Activated naive CD8-positive, alpha-beta T cell treated with anti-CD3 and anti-CD28 coated beads for 36 hours (primary cell): ENCODE measurements at places on chromosomes 2 and 18. TPM values are rescaled to one million over a fixed set of nuclear protein-coding genes. Genes with fewer than 3 reads are reported as not detected.

- DNase-seq: no peak
These were observed 70.4 kb upstream of the HDAC4 start for GRCh38 chr2:239471011-239471792.

- DNase-seq: no peak
These were observed 10.7 kb upstream of the DSG3 start for GRCh38 chr18:31436825-31437224.

DNA sequence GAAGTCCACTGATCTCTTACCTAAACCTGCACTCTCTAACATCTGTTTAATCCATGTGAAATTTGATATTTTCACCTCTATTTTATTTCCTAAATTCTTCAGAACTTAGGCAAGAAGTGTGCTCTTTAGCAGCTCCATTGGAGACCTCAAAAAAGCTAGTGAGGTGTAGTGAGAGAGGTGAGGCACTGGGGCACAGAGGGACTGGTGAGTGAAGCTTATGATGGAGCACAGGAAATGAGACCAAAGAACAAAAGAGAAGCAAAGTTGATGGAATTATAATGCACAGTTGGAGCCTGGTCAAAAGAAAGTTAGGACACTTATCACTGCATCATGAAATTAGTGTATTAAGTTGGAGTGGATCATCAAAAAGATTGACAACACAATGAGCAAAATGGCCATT lies 1050.7 kb upstream of the NRXN1 start:
- DNase-seq: no peak

DNA sequence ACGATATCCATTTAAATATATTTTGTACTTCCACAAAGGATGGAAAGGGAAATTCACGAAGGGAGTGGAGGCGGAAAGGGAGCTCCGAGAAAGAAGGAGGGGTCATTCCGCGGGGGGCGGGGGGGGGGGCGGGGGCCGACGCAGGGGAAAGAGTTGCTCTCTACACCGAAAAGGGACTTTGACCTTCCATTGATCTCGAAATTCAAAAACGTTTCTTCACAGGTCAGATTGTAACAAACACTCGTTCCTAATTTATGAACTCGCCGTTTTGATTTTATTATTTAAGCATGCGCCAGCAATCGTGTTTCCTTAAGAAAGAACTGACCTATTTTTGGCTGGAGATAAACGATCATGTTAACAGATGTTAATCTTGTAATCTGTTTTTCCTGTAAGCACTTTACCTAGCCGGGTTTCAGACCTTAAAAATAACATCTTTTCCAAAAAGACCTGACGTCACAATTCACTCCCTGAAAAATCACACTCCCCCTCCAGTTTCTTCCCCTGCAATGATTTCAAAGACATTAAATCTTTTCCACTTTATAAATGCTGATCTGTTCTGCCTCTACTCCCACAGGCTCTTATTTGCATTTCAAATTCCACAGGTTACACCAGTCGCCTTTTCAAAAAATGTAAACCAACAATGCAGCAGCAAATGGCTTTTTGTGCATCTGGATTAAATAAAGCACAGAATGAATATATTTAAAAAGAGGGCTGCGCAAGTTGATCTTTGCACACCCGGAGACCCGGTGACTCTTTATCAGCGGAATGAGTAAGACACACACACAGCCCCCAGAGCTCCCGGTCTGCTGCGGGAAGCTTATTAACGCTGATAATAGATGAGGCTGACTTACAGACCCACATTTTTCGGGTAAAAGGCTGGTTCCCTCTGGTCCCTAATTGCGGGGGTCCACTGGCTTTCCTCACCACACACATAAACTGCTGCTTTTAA lies 1.6 kb downstream of the ZNF516 start:
- DNase-seq: peak; percentile 17

DNA sequence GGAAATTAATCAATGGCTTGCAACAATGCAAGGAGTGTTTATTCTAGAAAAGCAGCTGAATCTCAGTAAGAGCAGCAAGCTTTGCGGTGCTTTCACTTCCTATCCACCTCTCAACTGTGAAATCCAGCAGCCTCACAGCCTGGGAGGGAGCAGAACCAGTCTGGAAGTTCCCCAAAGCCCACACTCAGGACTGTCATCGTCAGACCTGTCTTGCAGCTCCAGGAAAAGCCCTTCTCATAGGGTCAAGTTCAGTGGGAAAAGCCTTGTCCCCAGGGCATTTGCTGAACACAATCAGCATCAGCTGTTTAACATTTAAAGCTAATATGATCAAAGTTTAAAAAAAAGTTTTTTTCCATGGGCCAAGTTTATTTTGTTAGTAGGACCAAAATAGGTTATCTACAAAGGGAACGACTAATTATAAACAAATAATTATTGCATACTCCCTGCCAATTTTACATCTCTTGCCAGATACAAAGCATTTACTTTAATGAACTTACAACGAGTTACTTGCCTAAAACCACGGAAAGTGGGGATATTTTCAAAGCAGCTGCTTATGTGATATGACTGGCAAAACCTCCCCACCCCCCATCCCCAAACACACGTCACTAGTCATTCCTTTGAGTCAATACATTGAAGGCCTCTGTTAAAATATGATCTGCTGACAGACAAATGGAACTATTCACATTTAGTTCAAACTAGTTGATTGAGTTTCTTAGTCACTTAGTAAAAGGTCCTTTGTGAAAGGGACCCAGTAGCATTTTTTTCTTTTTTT lies 36.8 kb downstream of the PARD6G start:
- DNase-seq: no peak

- DNase-seq: no peak
These were observed 49.5 kb upstream of the MBP start for GRCh38 chr18:77181950-77182707.

- no peak for DNase-seq
These were observed 174.2 kb downstream of the SLC39A10 start for GRCh38 chr2:195830968-195831950.

GRCh38 chr2:165720511-165720910 lies 73.5 kb downstream of the GALNT3 start:
- DNase-seq: no peak

DNA sequence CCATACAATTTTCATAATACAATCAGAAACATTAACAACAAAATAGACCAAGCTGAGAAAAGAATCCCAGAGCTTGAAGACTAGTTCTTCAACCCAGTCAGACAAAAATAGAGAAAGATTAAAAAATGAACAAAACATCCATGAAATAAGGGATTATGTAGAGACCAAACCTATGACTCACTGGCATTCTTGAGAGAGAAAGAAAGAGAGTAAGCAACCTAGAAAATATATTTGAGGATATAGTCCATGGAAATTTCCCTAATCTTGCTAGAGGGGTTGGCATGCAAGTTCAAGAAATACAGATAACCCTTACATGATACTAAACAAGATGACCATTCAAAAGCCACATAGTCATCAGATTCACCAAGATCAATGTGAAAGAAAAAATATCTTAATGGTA lies 281.7 kb downstream of the CCDC85A start:
- DNase-seq: no peak

DNA sequence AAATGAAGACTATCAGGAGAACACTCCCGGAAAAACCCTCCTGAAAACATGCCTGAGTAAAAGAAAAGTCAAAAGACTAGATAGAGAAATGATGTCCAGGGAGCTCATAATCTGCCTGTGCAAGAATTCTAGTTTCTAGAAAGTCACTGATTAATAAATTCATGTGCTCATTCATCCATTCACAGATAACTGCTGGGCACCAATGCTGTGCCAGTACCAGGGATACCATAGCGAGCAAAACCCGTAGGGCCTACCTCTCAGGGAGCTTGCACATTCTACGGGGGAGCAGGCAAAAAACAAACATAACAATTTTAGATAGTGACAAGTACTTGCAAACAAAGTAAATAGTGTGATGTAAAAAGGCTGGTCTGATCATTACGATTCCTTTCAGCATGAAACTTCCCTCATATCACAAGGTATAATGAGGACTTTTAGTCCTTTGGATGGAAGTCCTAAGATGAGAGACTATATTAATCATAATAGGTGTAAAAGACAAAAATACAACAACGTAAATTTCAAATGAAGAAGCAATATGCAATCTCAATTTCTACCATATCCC lies 289.9 kb downstream of the AFF3 start:
- DNase-seq: no peak

GRCh38 chr2:174681099-174682006 lies 82.9 kb downstream of the CHRNA1 start:
- DNase-seq: no peak

GRCh38 chr2:130843321-130843985 lies 6.7 kb downstream of the ARHGEF4 start:
- DNase-seq: no peak

DNA sequence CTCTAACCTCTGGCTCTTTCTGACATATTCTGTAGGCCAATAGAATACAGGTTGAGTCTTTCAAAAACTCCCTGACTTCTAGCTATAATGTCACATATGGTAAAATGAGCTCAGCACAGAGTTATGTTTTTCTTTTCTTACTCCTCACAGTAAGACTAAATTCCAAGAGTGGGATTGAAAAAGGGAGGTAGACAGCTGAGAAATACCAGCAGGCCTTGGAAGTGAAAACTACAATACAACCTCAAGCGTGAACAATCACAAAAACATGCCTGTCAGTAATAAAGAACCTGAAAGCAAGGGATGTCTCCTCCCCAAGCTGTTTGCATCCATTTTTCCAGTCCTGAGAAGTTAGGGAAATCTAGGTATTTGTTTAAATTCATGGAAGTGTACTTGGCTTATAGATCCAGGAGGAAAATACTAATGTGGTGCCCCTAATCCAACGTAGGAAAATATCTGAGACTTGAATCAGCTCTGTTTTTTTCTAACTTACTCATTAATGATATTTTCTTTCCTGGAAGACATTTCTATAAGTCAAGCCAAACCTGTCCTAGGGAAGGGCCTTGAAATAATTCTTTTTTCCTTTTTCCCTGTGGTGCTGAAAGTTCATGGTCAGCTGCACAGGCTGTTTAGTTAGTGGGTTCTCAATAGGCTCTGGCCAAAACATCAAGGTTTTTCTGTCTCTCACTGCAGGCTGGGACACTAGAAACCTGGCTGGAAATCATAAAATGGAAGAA lies 167.9 kb upstream of the SPATS2L start:
- DNase-seq: no peak

GRCh38 chr18:44763327-44763726 lies 82.6 kb downstream of the SETBP1 start:
- no peak for DNase-seq

- no peak for DNase-seq
These were observed 68.6 kb downstream of the CAMKMT start for GRCh38 chr2:44430342-44430741.

GRCh38 chr18:36199691-36200295 lies 12.5 kb downstream of the MOCOS start:
- no peak for DNase-seq

Gene CD226
- 57.2 TPM for total RNA-seq

Gene ITGB6
- total RNA-seq: not detected

Gene SERPINB2
- total RNA-seq: not detected

Gene POLE4
- 56.0 TPM for total RNA-seq

Gene VWA3B
- not detected for total RNA-seq
